ENCODE measurements at places on chromosomes 3 and 15.

- no peak for DNase-seq
These were observed 37.6 kb upstream of the WDR49 start for GRCh38 chr3:167691366-167691765.

- no peak for DNase-seq
These were observed 268.0 kb downstream of the NR2F2 start for GRCh38 chr15:96598514-96598913.

DNA sequence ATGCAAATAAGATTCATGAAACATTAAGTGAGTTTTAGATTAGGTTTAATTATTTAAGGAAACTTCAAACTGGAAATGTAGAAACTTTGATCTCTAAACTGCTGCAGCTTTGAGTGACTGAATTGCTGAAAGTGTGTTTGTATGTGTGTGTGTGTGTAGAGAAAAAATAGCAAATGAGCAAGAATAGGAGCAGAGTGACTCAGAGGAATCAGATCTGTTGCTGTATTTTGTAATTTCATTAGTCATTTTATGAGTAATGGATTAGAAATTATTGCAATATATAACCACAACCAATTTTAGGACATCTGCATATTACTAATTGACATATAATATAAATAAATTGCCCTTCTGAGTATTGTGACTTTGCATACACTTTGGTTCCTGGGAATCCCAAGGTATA is 52.8 kb upstream of the SLC9A9 start:
- DNase-seq = no peak

DNA sequence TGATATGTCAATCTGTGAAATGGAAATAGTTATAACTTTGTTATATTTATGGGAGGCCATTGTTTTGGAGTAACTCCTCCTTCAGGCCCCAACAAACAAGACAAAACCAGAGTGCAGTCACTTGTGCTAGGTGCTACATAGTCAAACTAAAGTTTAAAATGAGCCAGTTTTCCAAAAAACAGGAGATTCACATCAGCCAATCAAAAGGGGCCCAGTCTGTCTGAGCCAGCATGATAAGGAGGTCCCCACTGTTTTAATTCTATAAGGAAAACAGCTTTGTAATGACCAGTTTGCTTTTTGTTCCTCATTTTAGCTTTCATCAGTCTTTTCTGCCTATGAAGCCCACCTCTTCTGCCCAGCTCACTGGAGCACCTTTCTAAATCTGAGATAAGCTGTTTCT is 94.7 kb upstream of the SLC7A14 start:
- DNase-seq = no peak

- DNase-seq = no peak
These were observed 83.3 kb downstream of the TMEM108 start for GRCh38 chr3:133121450-133121849.

GRCh38 chr3:67016522-67017080 is 18.5 kb downstream of the KBTBD8 start:
- DNase-seq = no peak

DNA sequence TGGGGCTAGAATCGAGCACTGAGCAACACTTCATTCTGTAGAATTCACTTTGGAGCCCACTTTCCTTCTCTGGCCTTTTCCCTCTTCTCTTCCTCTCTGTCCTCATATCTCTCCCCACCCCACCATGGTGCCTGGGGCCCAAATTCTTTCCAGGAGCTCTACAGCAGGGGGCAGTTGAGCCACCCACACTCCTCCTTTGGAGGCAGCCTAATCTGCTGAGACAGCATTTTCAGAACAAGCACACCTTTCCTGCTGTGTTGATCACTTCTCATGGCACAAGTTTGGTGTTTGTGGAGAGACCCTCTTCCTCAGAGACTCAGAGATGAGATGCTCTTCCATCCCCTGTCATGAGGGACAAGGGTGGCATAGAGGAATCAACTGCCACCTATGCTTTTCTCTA is 52.0 kb upstream of the PRR23C start:
- DNase-seq = no peak

GRCh38 chr15:52733696-52734255 is 54.6 kb upstream of the ATOSA start:
- no peak for DNase-seq

DNA sequence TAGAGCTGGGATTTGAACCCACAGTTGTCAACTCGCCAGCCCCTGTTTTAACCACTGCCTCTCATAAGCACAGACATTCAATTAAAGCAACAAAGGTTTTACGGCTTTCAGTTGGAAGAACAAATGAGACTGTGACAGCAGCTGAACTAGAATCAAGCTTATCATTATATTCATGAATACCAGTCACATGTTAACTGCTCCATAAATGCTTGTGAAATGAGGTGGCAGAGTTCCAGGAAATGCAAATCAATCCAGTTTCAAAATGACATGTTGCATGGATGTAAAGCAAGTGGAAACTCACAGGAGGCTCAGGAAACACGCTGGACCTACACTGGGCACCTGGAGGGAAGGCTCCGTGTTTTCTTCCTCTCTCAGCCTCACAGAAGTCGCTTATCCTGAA is 3.9 kb downstream of the GP5 start:
- DNase-seq = no peak

DNA sequence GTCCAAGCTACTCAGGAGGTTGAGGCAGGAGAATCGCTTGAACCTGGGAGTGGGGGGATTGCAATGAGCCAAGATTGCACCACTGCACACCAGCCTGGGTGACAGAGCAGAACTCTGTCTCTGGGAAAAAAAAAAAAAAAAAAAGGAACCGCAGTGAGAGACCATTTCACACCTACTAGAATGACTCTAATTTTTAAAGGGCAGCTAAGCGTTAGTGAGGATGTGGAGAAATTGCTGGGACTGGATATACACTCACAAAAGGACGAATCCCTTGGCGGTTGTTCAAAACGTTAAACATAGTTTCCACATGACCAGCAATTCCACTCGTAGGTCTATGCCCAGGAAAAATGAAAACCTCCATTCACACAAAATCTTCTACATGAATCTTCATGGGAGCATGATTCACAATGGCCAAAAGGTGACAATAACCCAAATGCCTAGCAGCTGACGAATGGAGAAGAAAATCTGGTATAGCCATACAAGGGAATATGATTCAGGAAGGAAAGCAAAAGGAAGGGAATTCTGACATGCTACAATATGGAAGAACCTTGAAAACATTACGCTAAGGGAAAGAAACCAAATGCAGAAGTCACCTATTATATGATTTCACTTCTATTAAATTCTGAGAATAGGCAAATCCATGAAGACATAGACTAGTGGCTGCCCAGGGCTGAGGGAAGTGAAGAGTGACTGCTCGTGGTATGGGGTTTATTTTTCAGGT is 127.0 kb downstream of the CHSY1 start:
- no peak for DNase-seq

DNA sequence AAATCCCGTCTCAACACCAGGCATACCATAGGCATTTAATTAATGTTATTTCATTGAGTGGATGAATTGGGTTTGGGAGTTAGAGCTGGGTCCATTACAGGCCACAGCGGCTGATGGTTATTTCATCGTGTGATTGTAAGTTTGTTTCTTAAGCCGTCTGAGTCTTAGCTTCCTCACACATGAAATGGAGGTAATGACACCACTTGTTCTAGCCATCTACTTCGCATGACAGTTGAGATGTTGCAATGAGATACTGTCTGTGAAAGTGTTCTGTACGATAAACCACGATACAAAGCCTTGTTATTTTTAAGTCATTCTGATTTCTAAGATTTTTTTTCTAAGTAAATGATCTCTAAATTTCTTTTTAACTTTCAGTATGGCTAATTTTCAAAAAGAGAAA is 8.6 kb upstream of the TP63 start:
- DNase-seq = no peak

- DNase-seq = no peak
These were observed 106.4 kb upstream of the PTX3 start for GRCh38 chr3:157330206-157330605.

DNA sequence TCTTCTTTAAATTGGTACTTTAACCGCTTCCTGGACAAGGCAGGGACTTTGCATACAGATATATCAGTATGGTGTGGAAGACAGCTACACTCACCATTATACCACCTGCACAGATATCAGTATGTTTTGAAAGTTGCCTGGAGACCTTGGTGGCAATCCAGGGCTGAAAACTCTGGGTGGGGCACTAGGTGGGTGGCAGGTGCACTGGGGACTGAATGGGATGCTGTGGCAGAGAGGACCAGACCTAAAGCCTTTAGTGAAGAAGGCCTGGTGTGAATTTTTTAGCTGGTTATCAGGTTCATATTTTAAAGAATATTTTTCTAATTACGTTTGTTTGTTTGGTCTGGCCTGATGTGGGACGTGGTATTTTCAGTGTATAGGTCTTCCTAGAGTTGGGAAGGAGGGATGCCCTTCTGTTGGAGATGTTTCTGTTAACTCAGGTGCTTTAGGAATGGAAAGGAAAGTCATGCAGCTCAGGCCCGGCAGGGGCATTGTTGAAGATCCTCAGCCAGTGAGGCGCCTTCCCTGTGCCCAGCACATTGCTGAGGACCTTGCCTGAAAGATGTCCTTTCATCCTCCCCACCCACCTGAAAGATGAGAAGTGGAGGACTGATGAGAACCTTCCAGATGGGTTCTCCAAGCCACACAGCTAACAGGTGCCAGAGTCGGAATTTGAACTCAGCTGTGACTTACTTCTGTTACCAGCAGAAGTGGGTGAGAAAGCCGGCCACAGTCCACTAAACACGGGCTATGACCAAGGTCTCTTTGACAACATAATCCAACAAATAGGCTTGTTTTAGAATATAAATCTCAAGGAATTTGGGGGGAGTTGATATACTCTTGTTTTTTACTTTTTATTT is 77.3 kb downstream of the APBA2 start:
- no peak for DNase-seq

DNA sequence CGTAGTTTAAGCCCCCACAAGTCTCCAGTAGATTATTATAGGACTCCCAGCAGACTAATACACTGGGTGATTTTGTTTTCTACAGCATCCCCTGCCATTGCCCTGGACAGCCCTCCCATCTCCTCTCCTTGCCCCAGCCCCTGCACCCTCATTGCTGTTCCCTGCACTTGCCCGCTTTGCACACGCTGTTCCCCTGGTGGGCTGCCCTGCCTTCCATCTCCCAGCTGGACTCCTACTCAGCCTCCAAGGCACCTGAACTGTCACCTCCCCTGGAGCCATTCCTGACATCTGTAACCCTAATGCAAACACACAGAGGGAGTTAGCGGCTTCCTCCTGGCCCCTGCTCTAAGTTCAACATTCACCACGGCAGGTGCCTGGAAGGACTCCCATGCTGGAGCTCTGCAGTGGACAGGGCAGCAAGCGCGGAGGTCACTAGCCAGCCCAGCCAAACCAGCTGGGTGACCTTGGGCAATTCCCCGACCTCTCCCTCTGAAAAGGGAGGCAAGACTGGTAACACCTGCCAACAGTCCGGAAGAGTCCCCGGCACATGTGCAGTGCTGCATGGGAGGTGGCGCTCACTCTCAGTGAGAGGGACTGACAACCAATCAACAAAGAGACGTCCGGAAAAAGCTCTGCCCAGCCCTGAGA is 38.8 kb upstream of the IQSEC1 start:
- DNase-seq = no peak

GRCh38 chr3:418239-418929 is 221.8 kb downstream of the CHL1 start:
- DNase-seq = no peak

DNA sequence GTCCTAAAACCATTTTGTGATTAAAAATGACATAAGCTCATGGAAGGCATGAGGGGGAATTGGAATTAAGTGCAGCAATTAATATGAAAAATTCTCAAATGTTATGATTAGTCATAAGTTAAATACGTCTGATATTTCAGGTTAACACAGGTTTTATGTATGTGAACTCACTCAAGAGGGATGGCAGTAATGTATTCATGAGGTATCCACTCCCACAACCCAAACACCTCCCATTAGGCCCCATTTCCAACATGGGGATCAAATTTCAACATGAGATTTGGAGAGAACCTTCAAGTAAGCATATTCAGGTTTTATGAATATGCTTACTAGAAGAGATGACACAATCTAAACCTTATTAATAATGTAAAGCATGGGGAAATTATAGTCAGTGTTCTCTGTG is 41.6 kb upstream of the IL20RB start:
- no peak for DNase-seq

GRCh38 chr3:66633402-66634381 is 132.9 kb upstream of the LRIG1 start:
- no peak for DNase-seq

DNA sequence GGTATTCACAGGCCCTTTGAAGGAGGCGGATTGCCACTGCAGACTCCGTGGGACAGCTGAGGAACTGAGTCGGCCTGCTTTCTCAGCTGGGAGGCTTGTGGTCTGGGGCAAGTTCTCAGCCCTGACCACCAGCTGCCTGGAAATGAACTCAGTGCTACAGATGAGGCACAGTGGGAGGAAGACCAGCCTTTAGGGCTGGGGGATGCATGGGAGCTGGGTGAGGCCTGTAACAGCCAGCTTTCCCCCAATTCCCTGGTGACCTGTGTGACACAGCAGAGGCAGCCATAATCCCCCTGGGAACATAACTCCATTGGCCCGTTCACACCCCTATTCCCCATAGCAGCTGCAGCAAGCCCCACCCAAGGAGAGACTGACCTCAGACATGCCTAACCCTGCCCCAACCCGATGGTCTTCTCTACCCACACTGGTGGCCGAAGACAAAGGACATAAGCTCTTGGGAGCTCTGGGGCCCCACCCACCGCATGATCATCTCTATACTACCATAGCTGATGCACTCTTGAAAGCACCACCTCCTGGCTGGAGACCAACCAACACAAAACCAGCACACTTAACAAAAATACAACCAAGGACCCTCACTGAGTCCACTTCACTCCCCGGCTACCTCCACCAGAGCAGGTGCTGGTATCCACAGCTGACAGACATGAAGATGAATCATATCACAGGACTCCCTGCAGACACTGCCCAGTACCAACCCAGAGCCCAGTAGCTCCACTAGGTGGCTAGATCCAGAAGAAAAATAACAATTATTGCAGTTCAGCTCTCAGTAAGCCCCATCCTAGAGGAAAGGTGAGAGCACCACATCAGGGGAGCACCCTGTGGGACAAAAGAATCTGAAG is 24.9 kb downstream of the ZMAT3 start:
- no peak for DNase-seq

DNA sequence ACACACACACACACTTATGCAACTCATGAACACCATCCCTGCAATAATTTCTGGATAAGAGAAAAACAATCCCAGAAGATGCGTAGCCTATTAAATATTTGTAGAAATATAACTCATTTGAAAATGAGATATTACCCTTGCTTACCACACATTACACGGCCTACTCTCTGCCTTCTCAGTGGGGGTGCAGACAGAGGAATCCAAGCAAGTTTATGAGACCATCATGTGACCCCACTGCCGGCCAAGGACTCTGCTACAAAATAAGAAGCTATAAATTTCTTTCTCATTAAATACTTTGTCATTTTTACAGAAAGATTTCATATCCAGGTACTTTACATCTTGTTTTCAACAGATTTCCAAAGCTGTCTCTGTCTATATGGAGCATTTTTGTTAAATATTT is 286.3 kb downstream of the ZNF385D start:
- DNase-seq = no peak

Data from activated CD4-positive, CD25-positive, alpha-beta regulatory T cell (primary cell).